ENCODE measurements at places on chromosomes 2 and 18.

DNA sequence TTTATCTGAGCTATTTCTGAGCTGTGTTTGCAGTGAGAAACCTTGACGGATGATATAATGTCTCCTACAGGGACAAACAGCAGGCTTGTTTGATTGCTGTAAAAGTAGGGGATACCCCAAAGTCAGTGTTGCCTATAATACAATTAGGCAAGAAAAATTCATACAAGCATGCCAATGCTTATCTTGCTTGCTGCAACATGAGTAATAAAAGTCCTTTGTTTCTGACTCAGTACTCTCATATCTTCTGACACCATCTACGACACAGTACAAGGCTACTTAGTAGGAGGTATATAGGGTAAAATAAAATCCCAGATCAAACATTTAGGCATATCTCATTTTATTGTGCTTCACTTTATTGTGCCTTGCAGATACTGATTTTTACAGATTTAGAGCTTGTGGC is 33.0 kb downstream of the ERBB4 start:
- no peak for DNase-seq

GRCh38 chr2:168662651-168663208 is 139.7 kb upstream of the NOSTRIN start:
- no peak for DNase-seq

GRCh38 chr2:46816846-46817726 is 98.5 kb downstream of the MCFD2 start:
- DNase-seq, result no peak

DNA sequence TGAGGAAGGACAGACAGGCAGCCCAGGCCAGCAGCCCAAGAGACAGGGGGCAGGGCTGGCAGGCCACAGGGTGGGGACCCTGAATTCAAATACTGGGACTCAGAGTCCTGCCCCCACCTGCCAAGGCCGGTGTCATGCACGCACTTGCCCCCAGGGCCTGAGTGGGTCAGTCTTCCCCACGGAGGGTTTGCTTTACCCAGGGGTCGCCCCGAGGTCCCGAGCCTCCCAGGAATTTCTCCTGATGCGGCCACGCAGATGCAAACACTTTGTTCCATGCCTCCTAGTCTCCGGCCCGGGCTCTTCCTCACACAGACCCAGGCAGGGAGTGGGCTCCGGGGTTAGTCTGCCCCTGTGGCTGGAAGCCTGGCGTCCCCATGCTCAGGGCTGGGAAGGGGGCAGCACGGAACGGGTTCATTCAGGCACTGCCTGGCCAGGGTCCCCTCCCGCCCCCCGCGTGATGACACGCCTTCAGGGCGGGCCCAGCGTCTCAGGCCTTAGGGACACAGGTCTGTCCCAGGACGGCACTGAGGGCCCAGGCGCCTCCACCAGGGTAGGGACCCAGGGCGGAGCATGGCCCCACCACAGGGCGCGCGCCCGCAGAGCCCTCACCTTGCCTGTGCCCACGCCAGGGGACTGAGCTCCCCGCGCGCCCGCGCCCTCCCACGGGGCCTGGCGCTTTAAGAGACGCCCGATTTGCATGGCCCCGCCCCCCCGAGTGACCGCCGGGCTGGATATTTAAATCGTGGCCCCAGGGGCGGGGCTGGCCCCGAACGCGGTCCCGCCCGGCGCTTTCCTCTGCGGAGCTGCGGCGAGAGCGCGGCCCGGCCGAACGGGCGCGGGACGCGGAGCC is at the start of gene SNED1:
SNED1 (plus strand) TSS at position 763 of the 850 bp plus-strand sequence. CDS start 220 bp downstream, outside the sequence.
- no peak for DNase-seq

DNA sequence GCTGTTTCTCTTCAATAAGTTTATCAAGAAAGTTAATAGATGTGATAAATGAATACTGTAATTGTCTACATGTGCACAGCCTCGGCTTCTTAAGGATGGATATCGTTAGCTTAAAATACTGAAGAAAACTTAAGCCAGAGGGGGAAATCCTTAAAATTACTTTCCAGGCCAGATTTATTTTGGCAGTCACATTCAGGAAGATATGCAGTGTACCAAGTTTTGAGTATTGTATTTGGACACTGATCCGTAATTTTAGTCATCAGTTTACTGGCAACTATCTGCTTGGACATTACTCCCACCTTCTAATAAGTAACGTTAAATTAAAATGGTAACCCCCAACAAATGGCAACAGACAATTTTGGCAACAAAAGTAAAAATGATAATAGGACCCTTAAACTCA is 770.0 kb upstream of the ZEB2 start:
- no peak for DNase-seq

DNA sequence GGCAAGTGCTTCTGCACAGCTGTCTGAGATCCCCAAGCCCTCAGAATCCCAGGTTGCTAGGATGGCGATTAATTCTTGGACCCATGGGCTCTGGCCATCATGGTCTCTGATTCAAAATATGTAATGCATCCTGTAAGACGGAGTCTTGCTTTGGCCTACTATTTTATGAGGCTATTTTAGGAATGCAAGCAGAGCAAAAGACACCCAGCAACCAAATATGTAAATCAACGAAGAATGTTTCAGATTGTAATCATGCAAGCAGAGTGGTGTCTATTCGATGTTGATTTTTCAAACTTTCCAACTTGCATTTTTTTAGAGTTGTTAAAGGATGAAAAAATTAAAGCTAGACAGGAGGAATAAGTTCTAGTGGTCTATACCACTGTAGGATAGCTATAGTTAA is 154.8 kb downstream of the COL6A3 start:
- DNase-seq, result no peak

GRCh38 chr2:37300146-37300545 is 24.5 kb downstream of the PRKD3 start:
- DNase-seq, result no peak

GRCh38 chr18:35616074-35616473 is 34.5 kb downstream of the GALNT1 start:
- no peak for DNase-seq

- no peak for DNase-seq
Observed at GRCh38 chr2:133424876-133425275, 143.4 kb downstream of the NCKAP5 start.

- DNase-seq, result no peak
Observed at GRCh38 chr2:223114917-223115316, 62.9 kb downstream of the KCNE4 start.

DNA sequence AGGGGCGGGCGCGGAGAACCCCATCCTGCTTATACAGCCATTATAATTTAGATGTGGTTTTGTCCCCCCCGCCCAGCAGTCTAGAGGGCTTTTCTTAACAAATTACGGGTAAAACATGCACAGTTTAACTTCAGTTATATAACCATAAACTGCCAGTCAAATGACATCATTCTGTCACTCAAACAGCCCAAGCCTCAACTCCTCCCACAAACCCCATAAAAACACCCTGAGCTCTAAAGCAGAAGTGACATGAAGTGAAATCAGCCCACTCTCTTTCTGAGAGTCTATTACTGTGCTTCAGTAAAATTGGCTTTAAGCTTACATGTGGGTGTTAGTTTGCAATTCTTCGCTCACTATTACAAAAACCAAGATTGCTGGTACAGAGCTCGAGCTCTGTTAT is 705.1 kb upstream of the GCFC2 start:
- DNase-seq, result no peak

- no peak for DNase-seq
Observed at GRCh38 chr2:37554155-37554510, 117.3 kb downstream of the CDC42EP3 start.

- DNase-seq, result no peak
Observed at GRCh38 chr2:112791019-112791418, 6.7 kb upstream of the IL1A start.

DNA sequence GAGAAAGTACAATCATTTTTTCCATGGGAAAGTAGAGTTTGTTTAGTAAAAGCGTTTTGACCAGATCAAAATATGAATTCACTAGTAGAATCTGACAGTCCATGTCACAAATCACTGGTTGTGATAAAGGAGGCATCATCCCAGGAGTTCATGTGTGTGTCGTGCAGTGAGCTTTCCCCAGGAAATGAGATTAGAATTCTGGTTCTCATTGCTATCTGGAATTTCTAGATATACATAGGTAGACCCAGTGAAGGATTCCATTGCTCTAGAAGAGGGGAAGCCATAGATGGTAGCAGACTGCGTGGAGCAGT is 206.6 kb downstream of the NCK2 start:
- no peak for DNase-seq

DNA sequence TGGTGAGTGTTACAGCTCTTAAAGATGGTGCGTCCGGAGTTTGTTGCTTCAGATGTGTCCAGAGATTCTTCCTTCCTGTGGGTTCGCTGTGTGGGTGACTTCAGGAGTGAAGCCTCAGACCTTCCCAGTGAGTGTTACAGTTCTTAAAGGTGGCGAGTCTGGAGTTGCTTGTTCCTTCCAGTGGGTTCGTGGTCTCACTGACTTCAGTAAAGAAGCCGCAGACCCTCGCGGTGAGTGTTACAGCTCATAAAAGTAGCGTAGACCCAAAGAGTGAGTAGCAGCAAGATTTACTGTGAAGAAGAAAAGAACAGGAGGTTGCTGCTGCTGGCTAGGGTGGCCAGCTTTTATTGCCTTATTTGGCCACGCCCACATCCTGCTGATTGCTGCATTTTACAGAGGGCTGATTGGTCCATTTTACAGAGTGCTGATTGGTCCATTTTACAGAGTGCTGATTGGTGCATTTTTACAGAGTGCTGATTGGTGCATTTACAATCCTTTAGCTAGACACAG is 34.0 kb upstream of the SPTBN1 start:
- no peak for DNase-seq

GRCh38 chr2:12705742-12706141 is 11.0 kb upstream of the TRIB2 start:
- DNase-seq, result no peak

DNA sequence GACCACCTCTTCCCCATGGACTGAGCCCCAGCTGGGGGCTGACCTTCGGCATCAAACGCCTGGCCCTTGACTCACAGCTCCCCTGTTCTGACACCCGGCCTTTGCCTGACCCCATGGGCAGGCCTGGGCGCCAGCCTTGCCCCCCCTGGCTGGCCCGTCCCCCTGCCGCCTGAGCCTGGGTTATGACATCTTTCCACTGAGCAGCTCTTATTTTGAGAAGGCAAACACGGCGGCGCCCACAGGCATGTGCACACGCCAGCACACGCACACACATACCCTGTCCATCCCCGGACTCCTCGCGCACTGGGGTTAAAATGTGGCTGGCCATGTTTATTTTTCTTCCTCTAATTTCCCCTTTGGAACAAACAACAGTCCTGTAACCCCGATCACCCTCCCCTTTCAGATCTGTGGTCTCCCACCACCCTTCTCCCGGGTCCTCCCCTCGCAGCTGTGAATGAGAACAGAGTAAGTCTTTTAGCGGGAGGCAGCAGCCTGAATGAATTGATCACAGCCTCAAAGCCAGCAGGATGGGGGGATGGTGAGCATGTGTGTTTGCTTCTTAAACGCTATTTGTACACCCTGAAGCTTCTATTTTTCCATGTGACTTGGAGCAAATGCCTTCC is 11.8 kb upstream of the ATOH8 start:
- no peak for DNase-seq

DNA sequence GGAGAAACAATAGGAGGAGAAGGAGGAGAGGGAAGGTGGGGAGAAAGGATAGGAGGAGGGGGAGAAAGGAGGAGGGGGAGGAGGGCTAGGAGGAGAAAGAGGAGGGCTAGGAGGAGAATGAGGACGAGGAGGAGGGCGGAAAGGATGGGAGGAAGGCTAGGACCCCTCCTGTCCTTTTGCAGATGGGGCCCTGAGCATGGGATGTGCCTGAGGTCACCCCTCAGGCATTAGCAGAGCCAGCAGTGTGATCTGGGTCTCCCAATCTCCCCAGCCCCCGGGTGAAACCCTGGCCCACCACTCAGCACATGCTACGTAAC is 601 bp upstream of the ANO7 start:
- DNase-seq, result no peak

- no peak for DNase-seq
Observed at GRCh38 chr2:158060835-158061435, 40.7 kb upstream of the UPP2 start.

DNA sequence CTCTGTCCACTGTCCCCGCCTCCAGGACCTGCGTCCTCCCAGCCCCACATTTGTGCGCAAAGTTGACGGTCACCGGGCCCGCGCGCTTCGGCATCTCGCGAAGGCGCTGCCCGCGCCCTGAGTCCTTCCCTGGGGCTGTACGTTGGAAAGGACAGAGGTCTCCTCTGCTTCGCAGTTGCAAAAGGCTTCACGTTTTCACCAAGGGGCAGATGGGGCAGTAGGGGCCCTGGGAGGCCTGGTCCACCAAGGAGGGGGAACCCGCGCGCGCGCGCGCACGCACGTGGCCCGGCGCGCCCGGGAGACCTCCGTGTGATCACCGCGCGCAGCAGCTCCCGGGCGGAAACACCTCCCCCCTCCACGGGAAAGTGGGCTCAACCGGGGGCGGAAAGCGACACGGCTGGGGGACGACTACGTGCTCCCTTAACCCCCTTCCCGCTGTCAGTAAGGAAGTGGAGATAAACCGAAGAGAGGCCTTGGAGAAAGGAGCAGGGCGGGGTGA is 21.9 kb downstream of the TEX44 start:
- no peak for DNase-seq

- DNase-seq, result no peak
Observed at GRCh38 chr2:187382131-187382530, 65.9 kb downstream of the CALCRL start.

GRCh38 chr2:179991344-179991743 is 15.8 kb downstream of the CWC22 start:
- no peak for DNase-seq

GRCh38 chr2:177728399-177728765 is 335.8 kb downstream of the AGPS start:
- no peak for DNase-seq

GRCh38 chr2:215019085-215019484 is 119.3 kb downstream of the ABCA12 start:
- no peak for DNase-seq

- no peak for DNase-seq
Observed at GRCh38 chr2:39608263-39608575, 57.5 kb upstream of the TMEM178A start.

- no peak for DNase-seq
Observed at GRCh38 chr18:70195852-70196434, 9.5 kb downstream of the RTTN start.

DNA sequence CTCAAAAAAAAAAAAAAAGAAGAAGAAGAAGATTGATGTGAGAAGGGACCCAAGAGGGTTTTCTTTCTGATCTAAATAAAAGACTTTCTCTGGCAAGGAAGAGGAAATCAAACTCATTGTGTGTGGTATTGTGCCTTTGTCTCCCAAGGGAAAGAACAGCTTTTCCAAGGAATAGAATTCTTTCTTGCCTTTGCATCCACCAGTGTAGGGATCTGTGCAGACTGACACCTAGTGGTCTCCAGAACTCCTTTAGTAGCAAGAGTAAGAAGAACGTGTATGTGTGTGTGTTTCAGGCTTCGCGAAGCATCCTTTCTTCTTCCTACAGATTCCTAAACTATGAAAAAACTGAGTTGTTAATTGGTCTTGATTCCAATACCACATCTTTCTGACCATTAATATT is 33.5 kb upstream of the CRIM1 start:
- no peak for DNase-seq
